D721Med (cell line): ENCODE measurements at places on chromosomes 2 and 18.

DNA sequence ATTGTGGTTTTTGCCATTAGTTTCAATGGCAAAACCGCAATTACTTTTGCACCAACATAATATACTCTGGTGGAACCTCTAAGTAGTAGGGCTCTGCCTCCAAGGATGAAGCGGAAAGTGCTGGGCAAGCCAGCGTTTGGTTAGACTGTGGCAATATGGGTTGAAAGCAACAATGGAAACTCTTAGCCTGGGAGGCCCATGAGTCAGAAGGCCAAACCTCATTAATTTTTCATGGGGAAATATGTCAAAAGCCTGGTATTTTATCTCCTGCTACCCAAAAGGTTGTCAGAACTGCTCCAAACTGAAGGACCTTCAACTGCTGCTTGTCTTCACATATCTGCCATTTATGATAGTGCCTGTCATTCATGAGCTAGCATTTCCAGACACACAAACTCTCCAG lies 179.1 kb upstream of the CYP26B1 start:
- DNase-seq = no peak

- no peak for DNase-seq
Measured at GRCh38 chr18:57128220-57128932, 18.5 kb upstream of the BOD1L2 start.

GRCh38 chr2:165886487-165887146 lies 67.0 kb downstream of the TTC21B start:
- no peak for DNase-seq

GRCh38 chr18:44973282-44973681 lies 292.6 kb downstream of the SETBP1 start:
- DNase-seq = no peak

GRCh38 chr18:27501671-27502070 lies 316.6 kb upstream of the CHST9 start:
- DNase-seq = no peak

- DNase-seq = no peak
Measured at GRCh38 chr2:25806941-25807340, 71.3 kb downstream of the ASXL2 start.

- DNase-seq = no peak
Measured at GRCh38 chr2:16196687-16197503, 256.5 kb downstream of the MYCN start.

- DNase-seq = no peak
Measured at GRCh38 chr2:103230796-103231195, 469.0 kb downstream of the TMEM182 start.

DNA sequence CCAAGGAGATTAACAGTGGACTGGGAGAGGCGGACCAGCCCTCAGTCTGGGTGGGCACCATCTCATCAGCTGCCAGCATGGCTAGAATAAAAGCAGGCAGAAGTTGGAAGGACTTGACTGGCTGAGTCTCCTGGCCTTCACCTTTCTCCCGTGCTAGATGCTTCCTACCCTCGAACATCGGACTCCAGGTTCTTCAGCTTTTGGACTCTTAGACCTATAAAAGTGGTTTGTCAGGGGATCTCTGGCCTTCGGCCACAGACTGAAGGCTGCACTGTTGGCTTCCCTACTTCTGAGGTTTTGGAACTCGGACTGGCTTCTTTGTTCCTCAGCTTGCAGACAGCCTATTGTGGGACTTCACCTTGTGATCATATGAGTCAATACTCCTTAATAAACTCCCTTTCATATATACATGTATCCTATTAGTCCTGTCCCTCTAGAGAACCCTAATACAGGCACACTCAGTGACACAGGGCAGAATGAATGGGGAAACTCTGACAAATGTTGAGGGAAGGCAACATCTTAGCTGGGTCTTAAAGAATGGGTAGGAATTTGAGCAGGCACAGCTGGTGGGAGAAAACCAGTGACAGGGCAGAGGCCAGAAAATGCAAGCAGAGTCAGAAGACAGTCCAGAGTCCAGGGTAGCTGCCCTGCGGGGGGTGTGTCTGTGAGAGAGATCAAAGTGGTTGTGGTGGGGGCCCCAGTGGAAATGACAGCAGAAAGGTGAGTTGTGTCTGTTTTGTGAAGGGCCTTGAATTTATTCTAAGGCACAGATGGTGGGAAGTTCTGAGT lies 108.1 kb upstream of the CD302 start:
- DNase-seq = no peak
